ENCODE measurements at places on chromosomes 7 and 10.

GRCh38 chr10:123213192-123213591, 59.0 kb downstream of the BUB3 start:
- DNase-seq: no peak

GRCh38 chr10:653991-654646, 35.3 kb downstream of the DIP2C start:
- DNase-seq: no peak

DNA sequence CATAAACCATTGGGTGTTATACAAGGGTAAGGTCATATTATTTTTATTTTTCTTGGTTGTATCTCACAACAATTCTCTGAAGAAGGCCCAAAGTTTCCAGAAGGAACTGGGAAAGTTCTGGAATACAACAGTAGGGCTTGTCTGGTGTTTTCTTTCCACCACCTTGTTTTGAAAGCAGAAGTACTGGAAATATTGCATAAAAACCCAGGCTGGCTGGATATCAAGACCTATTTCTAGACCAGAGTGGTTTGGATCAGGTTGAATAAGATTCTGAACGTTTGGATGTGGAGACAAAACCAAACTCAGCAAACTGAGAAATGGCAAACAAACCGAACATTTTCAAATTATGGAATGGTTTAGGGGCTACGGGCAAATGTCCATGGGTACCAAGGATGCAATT, 182.6 kb upstream of the FZD8 start:
- DNase-seq: no peak

GRCh38 chr10:97149079-97149531, 36.7 kb downstream of the SLIT1 start:
- no peak for DNase-seq

DNA sequence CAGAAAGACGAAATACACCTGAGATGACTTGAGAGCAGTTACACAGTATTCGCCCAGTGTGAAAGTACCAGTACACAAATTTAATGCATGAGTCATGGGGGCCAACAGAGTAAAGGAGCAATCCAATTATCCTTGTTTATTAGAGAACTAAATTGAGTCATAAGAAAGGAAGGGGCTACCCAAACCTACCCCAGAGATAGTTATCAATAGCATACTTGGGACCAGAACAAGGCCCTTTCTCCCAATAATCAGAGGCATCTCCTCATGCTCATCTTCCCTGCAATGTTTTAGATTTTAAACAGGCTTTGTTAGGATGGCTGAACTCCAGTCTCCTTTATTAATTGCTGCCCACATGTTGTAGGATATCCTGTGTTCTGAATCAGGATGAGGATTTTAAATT, 239.7 kb upstream of the LRGUK start:
- DNase-seq: no peak

DNA sequence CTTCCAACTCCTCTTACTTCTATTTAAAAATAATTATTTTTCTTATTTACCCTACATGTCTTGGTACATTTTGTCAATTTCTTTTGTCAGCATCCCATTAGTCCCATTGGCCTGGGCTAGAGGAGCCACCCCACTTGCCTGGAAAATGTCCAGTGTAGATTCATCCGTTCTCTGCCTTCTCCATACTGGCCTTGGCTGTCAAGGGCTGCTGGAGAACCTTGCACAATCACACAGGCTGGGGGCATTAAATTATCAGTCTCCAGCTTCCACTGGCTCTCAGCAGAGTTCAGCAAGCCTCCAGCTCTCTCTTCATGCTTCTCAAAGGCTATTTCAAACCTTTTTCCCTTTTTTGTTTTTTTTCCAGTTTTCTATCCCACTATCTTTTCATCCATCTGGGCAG, 13.8 kb upstream of the ZCCHC24 start:
- DNase-seq: no peak

- DNase-seq: no peak
Observed at GRCh38 chr10:93485690-93486089, 3.6 kb upstream of the MYOF start.

DNA sequence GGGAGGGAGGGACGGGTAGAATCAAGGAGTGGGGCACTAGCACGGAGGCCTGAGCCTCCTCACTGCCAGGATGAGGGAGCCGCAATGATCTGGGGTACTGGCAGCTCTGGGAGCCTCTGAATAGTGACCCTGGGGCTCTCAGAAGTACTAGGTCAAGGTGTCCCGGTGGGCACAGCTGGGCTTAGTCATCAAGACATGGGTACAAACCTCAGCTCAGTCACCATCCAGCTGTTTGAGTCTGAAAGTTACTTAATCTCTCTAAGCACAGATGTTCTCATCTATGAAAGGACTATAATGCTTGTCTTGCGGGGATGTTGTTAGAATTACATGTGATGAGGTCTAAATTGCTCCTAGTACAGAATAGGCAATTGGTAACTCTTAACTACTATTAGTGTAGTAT, 276.8 kb downstream of the KCNMA1 start:
- DNase-seq: no peak

DNA sequence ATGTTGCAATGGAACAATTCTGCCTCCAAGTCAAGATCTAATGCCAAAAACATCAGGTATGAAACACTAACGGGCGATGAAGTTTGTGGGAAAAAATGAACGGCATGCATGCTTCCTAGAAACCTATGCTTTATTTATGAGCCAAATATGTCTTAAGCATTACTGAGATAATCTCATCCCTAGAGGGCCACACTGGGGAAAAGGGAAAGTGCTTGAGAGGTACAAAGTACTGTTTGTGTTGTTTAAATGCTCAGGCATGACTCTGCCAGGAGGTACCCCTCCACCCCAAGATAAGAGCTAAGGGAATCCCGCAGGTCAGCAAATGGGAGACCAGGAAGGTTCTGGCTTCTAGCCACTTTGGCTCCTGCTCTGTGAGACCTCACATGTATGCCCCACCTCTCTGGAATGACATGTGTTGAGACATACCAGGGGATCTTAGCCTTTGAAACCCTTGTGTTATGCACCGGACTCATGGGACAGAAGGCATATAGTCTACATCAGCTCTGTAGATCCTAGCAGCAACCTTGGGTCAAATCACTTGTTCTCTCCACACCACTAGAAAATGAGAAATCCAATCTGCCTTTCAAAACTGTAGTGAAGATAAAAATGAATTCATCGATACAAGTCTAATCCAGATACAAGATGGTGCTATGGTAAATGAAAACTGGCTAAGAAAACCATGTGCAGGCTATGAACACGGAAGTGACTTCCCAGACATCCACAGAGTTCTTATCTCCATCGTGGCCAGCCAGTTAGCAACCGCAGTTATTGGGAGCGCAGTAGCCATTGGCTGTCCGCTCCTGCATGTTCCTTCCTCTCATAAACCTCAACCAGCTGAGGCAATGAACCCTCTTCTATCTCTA, 61.0 kb downstream of the CREB3L2 start:
- DNase-seq: no peak

GRCh38 chr7:44978511-44979366, at the start of gene MYO1G:
TSS of gene MYO1G (minus strand) at chr7:44979015. CDS start at chr7:44978961, 54 bp downstream.
- peak; percentile 63 for DNase-seq

GRCh38 chr7:126215785-126216184, 1037.0 kb downstream of the GRM8 start:
- DNase-seq: no peak

DNA sequence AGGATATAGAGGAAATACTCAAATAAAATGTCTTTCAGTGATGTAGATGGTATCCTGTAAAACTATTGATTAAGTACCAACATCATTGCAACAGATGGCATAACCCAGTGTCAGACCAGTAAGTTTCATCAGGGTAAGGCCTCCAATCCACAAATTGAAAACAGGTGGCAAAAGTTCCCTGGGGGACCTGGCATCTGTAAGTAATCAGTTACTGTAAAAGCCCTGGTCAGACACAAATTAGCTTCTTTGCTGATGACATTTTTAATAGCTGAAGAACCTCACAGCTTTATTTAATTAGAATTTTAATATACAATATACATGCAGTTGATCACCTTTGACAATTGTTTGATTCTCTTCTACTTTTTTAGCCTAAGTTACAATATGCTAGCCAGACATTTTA, 152.5 kb downstream of the PLXDC2 start:
- no peak for DNase-seq

- no peak for DNase-seq
Observed at GRCh38 chr10:84344526-84344925, 16.1 kb downstream of the CCSER2 start.

- DNase-seq: no peak
Observed at GRCh38 chr10:64959116-64959515, 1437.9 kb downstream of the REEP3 start.

- no peak for DNase-seq
Observed at GRCh38 chr10:82378146-82378545, 503.2 kb downstream of the NRG3 start.

GRCh38 chr10:112934193-112934592, 15.9 kb upstream of the TCF7L2 start:
- no peak for DNase-seq

DNA sequence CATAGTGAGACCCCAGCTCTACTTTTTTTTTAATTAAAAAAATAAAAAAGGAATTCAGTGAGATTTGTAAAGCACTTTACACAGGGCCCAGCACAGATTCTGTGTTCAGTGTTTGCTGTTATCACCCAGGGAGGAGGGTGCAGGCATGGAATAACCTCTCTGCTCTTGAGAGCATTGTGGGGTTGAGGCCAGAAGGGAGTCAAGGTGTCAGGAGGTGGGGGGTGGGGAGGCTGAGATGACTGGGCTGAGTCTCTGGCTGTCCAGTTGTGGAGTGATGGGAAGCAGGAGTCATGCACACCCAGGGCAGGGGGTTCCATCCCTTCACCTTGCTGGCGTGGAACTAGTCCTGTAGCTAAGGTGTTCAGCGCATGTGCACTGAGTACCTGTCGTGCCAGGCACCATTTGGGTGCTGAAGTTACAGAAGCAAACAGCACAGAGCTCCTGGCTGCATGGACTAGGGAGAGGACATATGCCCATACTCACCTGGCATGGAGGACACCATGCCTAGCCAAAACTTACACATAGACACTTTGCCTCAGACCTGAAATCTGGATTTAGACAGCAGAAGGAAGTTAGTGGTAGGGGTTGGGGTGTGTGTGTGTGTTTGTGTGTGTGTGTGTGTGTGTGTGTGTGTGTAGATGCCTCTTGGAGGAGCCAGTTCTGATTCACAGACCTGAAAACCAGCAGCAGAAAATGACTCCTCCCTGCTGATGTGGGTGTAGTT, 69.2 kb upstream of the LRRC4 start:
- DNase-seq: no peak

DNA sequence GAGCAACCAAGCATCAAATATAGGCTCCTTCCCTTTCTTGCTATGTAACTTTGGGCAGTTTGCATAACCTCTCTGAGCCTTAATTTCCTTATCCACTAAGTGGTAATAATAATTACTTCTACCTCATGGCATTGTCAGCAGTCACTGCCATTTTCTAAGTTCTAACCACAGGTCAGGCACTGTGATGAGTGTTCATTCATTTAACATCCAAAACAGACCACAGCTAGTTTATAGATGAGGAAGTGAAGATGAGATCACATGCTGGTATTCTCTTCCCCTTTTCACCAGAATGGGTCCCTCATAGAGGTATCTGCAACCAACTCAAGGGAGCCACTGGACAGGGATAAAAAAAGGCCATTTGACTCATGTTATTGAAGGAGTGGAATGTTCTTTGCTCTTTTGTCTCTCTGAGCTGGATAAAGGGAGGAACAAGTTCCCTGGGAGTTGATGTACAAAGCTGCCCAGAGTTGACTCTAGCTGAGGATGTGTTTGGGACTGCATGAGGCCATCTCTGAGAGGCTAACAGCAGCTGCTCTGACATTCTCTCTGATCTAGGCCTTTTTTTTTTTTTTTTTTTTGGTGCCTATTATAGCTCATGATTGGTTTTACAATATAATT, 65.0 kb downstream of the DNAJC12 start:
- no peak for DNase-seq

DNA sequence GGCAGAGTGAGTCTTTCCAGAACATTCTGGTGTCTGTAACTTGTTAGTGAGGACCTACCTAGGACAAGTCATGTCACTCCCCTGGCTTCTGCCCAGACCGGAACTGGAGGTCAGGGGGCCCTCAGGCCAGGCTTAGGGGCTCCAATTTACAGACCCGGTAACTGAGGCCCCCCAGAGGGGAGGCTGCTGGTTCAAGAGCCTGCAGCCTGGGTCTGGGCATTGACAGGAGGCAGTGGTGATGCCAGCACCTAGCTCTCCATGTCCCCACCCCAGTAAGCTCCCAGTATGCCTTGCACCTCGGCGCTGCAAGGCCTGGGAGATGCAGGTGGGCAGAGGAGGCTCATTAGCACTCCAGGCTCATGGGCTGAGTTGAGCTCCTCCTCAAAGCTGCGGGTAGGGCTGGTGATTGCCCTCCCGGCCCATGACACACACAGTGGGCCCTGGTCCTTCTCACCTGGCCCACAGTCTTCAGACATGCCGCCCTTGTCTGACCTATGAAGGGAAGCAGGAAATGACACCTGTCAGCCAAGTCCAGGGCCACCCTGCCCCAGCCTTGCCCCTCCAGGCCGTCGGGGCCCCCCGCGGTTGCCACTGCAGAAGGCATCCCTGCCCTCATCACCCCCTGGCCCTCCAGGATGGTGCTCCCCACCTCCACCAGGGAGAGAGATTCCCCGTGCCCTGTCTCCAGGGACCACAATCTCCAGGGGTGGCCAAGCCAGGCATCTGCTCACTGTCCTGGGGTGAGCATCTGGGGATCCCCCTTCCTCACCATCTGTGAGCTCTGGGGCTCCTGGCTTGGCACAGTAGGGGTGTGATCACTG, 88.3 kb upstream of the TMEM248 start:
- DNase-seq: no peak

DNA sequence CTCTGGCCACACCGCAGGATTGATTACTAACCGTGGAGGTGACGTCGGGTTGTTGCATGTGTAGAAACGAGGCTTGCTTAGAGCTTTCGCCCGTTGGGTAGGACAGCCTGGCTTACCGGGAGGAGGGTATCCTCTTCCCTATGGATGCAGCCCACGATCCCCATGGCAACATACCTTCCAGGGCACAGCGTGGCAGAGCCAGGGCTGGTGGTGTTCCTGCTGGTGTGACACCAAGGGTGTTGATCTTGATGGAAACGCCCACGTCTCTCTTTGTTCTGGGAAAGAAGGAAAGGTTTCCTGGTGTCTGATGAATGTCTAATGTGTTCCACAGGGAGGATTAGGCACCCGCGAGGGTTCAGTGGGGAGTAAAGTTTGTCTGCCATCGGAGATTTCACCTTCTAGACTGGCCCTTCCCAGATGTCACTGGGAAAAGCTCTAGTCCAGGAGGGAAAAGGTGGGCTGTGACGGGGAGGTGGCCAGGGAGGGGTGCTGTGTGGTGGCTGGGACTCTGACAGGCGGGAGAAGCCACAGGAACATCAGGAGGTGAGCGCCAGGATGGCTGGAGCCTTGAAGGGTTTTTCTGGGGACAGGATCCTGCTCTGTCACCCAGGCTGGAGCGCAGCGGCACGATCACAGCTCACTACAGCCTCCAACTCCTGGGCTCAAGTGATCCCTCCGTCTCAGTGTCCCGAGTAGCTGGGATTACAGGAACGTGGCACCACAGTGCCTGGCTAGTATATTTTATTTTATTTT, 102.1 kb downstream of the CUX1 start:
- DNase-seq: no peak

GRCh38 chr10:127999297-128000129, 92.6 kb downstream of the PTPRE start:
- no peak for DNase-seq

DNA sequence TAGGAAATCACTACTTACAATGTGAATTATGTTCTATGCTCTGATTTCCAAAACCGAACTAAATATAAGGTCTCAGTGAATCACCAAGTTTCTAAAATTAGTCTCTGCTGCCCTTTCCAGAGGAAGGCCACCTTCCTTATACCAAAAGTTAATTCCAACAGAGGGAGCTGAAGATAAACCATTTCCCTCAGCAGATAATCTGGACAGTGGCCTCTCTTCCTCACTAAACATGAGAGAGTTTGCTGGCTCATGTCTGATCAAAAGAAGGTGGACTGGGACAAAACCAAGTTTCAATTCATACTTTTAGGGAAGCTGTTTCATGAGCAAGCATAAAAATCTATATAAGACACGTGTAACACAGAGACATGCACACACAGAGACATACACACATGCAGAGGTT, 6.4 kb downstream of the FEZF1 start:
- DNase-seq: no peak

Data from effector CD8-positive, alpha-beta T cell (primary cell).